ENCODE measurements at places on chromosomes 2 and 18.

- DNase-seq, result no peak
These were observed 178.0 kb downstream of the PDE11A start for GRCh38 chr2:177894546-177894945.

DNA sequence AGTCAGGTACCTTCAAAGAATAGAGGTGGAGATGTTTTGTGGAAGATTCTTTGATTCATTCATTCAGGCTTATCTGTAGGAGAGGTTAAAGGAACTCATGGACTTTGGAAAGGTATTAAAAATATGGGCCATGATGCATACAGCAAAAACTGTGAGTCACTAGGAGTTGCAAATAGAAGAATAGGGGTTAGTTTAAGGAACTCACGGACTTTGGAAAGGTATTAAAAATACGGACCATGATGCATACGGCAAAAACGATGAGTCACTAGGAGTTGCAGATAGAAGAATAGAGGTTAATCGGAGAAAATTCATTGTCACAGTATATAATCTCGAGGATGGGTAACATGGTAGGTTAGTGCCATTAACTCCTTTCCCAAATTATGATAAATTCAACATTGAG lies 41.2 kb downstream of the SLC9A2 start:
- DNase-seq, result no peak

- no peak for DNase-seq
These were observed 462.8 kb downstream of the KCNJ3 start for GRCh38 chr2:155161314-155161713.

GRCh38 chr18:31652877-31653276 lies 31.5 kb downstream of the B4GALT6 start:
- DNase-seq, result no peak

- peak; percentile 30 for DNase-seq
These were observed 1.6 kb downstream of the CTIF start for GRCh38 chr18:48540251-48541025.

GRCh38 chr2:46937471-46937901 lies 21.9 kb upstream of the MCFD2 start:
- no peak for DNase-seq

GRCh38 chr2:9110893-9111569 lies 95.6 kb upstream of the ASAP2 start:
- DNase-seq, result no peak
